ENCODE measurements at places on chromosomes 11 and 22.

DNA sequence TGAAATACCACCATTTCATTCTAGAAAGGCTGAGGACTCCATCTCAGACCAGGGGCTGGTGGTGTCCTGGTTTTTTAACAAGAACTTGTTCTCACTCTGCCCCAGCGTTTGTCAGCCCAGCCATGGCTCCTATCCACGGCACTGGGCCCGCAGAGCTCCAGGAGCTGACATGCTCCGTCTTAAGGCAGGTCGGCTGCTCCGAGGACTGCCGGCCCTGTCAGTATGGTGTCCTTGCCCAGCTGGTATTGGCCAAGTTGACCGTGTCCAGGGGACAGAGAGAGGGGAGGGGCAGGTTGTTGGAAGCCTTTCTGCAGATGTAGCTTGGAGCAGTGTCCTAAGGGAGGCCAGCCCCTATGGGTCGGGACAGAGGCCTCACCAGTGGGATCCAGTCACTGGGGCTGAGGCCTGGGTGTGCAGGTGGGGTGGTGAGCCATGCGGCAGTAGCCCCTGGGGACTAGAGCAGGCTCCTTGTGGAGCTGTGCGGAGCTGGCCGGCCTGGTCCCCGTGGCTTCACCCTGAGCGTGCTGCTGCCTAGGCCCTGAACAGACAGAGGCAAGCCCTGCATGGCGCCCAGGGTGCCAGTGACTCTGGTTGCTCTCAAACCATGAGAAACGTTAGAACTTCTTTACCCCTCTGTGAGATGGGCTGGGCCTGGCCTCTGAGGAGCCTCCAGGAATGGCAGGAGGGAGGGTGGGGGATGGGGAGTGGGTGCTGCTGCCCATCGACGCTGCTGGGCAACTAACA is 39.9 kb upstream of the KCNQ1OT1 start:
- DNase-seq = no peak

DNA sequence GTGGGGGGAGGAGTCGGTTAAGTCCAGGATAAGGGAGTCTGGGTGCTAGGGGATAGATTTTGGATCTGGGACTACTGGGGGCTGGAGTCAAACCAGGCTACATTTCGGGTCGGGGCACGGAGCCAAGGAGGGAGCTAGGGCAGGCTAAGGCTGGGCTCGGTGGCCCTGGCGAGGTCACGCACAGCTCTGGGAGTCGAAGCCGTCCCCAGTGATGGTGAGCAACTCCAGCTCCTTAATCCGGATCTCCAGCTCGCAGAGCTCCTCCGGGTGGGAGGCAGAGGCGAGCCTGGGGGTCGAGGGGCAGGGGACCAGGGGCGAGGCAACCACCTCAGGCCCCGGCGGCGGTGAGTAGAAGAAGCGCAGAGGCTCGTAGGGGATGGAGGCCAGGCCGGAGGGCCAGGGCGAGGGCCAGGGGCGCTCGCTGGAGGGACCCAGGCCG is 544 bp downstream of the C11orf91 start:
- no peak for DNase-seq

- DNase-seq = no peak
These were observed 31.7 kb downstream of the TPCN2 start for GRCh38 chr11:69080257-69080995.

DNA sequence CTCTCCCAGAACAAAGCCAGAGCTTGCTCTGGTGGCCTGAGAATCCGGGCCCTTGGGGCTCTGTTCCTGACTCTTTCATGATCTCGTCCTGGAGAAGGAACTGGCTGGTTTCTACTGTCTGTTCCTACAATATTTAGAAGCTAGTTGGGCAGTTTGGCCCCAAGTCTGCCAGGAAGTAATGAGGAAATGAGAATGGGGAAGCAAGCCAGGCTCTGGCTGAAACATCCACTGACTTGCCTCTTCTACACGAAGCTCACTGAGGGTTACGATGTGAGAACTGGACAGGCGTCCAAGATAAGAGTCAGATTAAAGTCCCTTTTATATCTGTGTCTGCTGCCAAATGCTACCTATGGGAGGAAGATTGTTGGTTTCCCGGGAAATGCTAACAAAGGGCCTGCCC is 110.0 kb upstream of the KIRREL3 start:
- DNase-seq = no peak

DNA sequence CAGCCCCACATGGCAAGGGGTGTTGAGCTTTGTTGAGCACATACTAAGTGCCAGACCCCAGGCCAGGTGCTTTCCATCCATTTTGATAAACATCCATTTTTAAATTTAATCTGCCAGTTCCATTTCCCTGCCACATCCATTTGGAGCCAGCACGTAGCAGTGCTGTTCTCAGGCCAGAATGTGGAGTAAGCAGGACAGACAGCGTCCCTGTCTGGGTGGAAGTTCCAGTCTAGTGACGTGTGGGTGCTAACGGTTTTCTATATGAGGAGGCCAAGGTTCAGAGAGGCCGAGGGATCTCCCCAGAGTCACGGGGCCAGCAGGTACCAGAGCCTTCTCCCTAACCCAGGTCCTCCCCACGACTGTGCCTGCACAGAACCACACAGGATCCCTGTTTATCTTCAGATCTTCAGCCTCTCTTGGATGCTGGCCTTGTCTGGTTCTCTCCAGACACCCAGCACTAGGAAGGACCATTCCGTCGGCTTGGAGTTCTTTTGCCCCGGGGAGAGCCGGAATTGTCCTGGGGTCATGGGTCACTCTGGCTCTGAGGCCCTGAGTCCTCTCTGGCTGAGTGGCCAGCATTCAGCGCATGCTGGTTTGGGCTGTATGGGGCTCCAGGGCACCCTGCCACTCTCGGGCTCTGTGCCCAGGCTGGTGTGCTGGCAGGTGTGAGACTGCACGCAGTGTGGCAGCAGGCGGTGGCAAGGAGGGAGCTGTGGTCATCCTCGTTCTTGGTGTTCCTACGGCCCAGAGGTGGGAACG is 63.6 kb upstream of the PPARA start:
- DNase-seq = no peak

- DNase-seq = no peak
These were observed 102.3 kb downstream of the NELL1 start for GRCh38 chr11:20771681-20772080.

DNA sequence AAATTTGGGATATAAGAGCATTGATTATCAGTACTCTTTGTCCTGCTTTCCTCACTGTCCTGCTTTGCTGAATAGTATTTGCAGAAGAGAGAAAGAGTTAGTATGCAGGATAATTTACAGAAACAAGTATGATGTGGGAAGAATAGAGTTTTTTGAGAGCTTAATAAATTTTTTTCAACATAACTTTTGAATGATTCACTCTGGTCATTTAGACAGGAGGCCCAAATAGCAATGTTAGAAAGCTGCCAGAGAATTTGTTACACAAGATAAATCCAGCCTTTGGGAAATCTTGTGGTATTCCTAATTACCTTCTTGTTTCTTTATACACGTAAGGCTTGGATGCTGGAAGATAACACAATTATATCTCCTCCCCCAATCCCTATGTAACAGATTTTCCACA is 484.6 kb downstream of the CNTN5 start:
- DNase-seq = no peak

GRCh38 chr22:29469755-29470154 is 10.3 kb upstream of the NEFH start:
- no peak for DNase-seq

DNA sequence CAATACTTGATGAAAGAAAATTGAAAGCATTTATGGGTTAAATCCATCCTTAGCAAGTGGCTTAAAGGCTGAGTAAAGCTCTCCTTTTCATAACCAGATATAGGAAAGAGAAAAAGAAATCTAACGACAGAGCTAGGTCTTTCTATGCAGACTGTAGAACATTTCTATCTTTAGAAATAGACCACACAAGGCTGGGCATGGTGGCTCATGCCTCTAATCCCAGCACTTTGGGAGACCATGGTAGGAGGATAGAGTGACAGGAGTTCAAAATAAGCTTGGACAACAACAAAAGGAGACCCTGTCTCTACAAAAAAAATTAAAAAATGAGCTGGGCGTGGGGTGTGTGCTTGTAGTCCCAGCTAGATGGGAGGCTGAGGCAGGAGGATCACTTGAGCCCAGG is 90.7 kb downstream of the APOL5 start:
- DNase-seq = no peak

DNA sequence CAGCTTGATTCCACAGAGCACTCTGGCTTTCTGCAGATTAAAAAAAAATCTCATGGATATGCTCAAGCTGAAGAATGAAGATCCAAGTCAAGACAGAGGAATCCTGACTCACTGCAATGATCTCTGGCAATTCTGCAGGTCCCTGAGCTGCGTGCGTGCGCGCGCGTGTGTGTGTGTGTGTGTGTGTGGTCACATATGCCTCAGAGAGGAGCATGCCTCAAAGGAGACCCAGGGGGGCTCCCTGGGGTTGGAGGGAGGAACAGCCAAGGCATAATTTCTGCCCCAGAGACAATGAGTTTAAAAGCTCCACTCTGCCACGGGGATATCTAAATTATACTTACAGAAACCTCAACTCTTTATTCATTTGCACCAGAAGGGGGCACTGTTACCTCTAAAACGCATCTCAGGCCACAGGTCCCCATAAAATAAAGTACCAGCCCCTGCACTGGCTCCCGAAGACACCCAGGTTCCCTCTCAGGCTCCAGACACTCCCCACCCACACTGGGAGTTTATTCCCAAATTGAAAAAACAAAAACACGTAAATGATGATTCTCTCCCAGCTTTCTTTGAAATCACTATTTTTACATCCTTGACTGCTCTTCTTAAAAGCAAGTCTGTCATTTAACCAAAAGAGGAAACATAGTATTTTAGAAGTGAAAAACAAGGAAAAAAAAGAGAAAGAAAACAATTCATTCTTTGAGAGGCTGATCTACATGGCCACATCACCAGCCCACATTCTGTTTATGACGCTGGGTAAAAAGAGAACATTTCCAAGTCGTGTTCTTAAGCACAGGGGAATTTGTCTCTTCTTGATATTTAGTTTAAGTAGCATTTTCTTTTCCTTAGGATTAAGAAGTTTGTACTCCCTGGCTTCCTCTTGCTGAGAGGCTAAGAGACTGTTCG is 401.0 kb downstream of the LARGE1 start:
- no peak for DNase-seq

- DNase-seq = no peak
These were observed 81.2 kb downstream of the PACS1 start for GRCh38 chr11:66151273-66151672.

GRCh38 chr22:41062146-41062545 is 30.2 kb upstream of the EP300 start:
- no peak for DNase-seq

DNA sequence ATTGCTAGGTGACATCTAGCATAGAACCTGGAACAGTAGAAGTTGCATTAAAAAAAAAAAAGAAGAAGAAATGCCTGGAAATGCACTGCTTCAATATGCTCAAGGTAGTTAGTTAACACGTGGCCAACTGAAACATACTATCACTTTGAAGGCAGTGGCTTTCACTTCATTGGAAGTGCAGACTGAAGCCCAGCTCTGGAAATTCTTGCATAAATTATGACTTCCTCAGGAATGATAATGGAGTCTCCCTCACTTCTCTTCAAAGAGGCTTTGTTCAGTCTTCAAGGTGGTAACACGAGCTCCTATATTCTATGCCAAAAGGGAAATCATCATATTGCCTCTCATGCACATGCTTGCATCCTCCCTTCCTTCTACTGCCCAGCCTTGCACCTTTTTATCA is 715.9 kb upstream of the API5 start:
- no peak for DNase-seq

GRCh38 chr11:66607126-66607834 is 9.2 kb upstream of the RBM14 start:
- no peak for DNase-seq

DNA sequence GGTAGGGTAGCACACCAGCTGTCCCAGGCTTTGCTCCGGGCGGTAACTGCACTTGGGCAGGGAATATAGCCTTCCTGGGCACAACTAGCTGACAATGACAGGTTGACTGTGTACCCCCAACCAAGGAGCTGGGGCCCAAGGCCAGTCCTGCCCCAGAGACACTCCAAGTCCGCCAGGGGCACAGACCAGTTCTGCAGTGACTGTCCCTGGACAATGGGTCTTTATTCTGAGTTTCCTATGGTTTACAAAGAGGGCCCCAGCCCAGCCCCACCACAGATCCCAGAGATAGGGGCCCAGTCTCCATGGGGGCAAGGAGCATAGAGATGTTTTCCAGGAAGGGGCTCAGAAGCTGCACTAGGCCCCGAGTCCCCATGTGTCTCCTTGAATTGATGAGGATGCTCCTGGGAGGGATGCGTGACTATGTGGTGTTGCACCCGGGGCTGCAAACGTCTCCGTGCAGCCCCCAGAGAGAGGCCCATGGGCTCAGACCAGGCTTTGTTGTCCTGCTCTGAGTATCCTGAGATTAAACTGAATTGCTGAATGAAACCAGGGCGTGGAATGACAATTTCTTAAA is 48.4 kb downstream of the CD6 start:
- no peak for DNase-seq
